ENCODE measurements at places on chromosomes 5 and 9. TPM values are rescaled to one million over a fixed set of nuclear protein-coding genes. Genes with fewer than 3 reads are reported as not detected.
A peak's percentile ranks its signal among the peaks of the same experiment; 100 is the strongest.

The SLC9A3 gene
- polyA plus RNA-seq: 0.36 TPM

The C6 gene
- not detected for polyA plus RNA-seq

The IL5 gene
- not detected for polyA plus RNA-seq

The SLC22A4 gene
- polyA plus RNA-seq: 12.2 TPM

The CORO2A gene
- polyA plus RNA-seq: 1.2 TPM

The CNTFR gene
- not detected for polyA plus RNA-seq

The PLPP7 gene
- 1.8 TPM for polyA plus RNA-seq

The TICAM2 gene
- polyA plus RNA-seq: 14.6 TPM

The RANBP17 gene
- 0.13 TPM for polyA plus RNA-seq

The SLC28A3 gene
- not detected for polyA plus RNA-seq

The SPINK13 gene
- polyA plus RNA-seq: not detected

The PTGES gene
- polyA plus RNA-seq: 0.89 TPM

The HMMR gene
- polyA plus RNA-seq: not detected

The ENTR1 gene
- 3.3 TPM for polyA plus RNA-seq

- no peaks in the 10 kb centered on the region for H3K36me3 ChIP-seq
- H3K4me1 ChIP-seq: no peaks in the 10 kb centered on the region
- H3K27ac ChIP-seq: no peak overlapping the region
- no peaks in the 10 kb centered on the region for H3K27me3 ChIP-seq
- peak; percentile 13 for DNase-seq
Measured at GRCh38 chr9:33619666-33620404, 95.8 kb downstream of the ANKRD18B start.

DNA sequence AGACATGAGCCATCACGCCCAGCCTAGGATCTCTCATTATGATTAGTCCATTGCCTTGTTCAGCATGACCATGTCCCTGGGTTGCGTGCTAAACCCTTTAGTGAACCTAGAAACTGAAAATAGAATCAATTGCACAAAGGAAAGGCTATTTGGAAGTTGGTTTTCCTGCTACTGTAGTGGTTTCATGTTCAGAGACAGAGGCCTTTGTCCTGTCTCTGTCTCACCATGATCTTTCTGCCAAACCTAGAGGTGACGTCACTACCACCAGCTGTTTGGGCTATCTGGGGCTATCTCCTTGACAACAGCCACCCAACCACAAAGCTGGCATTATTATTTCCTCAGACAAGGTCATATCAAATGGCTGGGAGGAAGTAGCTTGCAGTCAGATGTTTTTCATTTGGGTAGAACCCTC, 4.0 kb upstream of the CDK5RAP2 start:
- H3K4me3 ChIP-seq: no peak overlapping the region
- DNase-seq: peak; percentile 76
- H3K27me3 ChIP-seq: no peaks in the 10 kb centered on the region
- H3K36me3 ChIP-seq: no peaks in the 10 kb centered on the region
- peaks cover 24% of the 10 kb centered on the region for H3K4me1 ChIP-seq

- DNase-seq: peak; percentile 9
- H3K36me3 ChIP-seq: no peaks in the 10 kb centered on the region
- no peaks in the 10 kb centered on the region for H3K27me3 ChIP-seq
Measured at GRCh38 chr5:72920690-72921502, 34.9 kb upstream of the FCHO2 start.

GRCh38 chr5:142576303-142576702, 109.6 kb downstream of the FGF1 start:
- H3K4me3 ChIP-seq: no peak overlapping the region
- no peaks in the 10 kb centered on the region for H3K27me3 ChIP-seq
- no peak for DNase-seq
- H3K36me3 ChIP-seq: no peaks in the 10 kb centered on the region
- H3K4me1 ChIP-seq: peaks cover 18% of the 10 kb centered on the region

DNA sequence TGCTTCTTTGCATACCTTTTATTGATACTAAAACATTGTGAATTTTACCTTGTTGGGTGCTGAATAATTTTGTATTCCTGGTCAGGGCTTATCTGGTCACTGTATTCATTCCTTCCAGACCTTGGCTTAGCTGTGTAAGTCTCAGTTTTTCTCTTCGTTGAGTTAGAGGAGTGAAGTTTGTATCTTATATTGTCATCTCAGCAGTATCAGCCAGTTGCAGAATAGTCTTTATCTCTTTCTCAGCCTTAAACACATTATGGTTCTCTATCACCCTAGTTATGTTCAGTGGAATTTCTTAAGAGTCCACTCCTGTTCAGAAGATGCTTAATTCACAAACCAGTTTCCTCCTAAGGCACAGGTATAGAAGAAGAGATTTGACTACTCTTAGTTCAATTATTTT, 25.2 kb downstream of the MTREX start:
- no peaks in the 10 kb centered on the region for H3K4me1 ChIP-seq
- H3K4me3 ChIP-seq: no peak overlapping the region
- no peak for DNase-seq
- peaks cover 79% of the 10 kb centered on the region for H3K36me3 ChIP-seq

DNA sequence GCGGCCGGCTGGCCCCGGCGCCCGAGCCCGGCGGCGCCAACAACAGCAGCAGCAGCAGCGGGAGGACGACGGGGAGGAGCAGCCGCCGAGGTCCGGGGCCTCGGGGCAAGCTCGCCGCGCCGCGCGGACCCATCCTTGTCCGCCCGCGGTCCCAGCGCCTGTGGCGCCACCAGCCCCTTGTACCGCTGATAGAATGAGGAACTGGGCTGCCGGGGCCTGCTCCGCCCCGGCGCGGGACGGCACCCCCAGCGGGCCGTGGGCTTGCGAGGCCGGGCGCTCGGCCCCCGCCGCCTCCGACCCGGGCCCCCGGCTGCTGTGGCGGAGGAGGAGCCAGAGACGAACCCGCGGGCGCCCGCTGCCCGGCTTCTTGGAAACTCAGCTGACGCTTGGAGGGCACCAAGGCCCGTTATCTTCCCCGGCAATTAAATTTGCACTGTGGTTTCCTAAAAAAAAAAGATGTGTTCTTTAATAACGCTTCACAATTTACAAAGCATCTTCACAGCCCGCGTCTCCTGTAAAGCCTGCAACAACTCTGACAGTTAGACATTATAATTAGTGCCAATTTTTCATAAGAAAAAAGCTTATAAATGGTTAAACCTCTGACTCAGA, at the start of gene ARSB:
ARSB (minus strand) TSS at position 195 of the 609 bp plus-strand sequence; CDS start at position 133, 62 bp downstream.
- no peaks in the 10 kb centered on the region for H3K36me3 ChIP-seq
- H3K4me1 ChIP-seq: peaks cover 34% of the 10 kb centered on the region
- H3K27ac ChIP-seq: peak within 1 kb of the TSS; percentile 71
- H3K4me3 ChIP-seq: peak within 1 kb of the TSS; percentile 71
- DNase-seq: peak; percentile 70

GRCh38 chr5:133364936-133365707, 247.2 kb downstream of the FSTL4 start:
- H3K27ac ChIP-seq: no peak overlapping the region
- no peaks in the 10 kb centered on the region for H3K4me1 ChIP-seq
- DNase-seq: no peak

GRCh38 chr5:141765896-141766551, 84.0 kb upstream of the ARAP3 start:
- no peaks in the 10 kb centered on the region for H3K4me1 ChIP-seq
- DNase-seq: no peak
- no peak overlapping the region for H3K27ac ChIP-seq
- H3K27me3 ChIP-seq: no peaks in the 10 kb centered on the region
- H3K36me3 ChIP-seq: no peaks in the 10 kb centered on the region

DNA sequence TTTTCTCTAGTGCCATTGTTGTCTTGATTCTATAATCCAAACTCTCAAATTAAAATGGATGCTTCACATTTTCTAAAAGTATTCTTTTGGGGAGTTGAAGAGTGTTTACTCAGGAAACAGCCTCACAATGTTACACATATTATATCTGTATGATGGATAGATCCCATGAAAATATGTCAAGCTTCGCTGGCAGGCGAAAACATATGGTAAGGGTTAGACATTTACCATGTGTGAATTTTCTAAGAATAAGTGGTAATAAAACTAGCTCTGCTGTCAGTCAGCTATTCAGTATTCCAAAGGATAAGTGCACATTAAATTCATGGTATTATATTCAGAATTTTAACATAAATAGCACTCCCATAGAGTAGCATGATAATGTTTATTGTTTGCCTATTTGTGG, 13.3 kb upstream of the ADCY2 start:
- no peak overlapping the region for H3K4me3 ChIP-seq
- H3K27ac ChIP-seq: no peak overlapping the region
- no peak for DNase-seq
- no peaks in the 10 kb centered on the region for H3K36me3 ChIP-seq

DNA sequence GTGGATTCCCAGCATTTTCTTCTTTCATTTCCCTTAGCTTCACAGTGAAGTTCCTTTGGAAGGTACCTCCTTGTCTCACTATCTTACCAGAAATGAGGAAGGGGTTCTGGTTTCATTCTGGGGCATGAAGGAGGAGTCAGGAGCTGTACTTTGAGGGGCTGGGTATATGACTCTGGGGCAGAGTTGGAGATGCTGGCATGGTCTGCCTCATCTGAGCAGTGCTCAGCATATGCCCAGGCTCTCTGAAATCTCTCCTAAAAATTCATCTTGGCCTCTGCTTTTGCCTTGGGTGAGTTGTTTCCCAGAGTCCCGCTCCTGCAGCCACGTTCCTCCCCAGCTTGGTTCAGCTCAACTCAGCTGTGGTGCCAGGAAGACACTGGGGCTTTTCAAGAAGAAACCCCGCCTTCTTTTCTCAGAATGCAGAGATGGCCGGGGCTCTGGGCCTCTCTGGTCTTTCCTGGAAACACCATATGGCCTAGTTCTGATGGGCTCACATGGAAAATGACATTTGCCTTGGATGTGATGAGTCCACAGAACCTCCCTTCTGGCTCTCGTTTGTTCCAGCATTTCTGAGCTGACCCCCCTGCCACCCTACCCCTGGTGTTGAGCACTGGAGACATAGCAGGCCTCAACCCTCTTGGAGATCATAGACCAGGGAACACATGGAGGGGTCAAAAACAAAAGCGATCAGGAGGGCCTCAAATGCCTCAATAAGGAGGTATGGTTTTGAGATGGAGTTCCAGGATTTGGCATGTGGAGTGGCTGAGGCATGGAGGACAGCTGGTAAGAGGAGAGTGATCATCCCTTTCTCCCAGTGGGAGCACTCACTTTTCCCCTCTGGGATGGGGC, 12.0 kb upstream of the TGFBR1 start:
- no peaks in the 10 kb centered on the region for H3K27me3 ChIP-seq
- H3K4me1 ChIP-seq: no peaks in the 10 kb centered on the region
- DNase-seq: no peak
- no peak overlapping the region for H3K27ac ChIP-seq
- H3K4me3 ChIP-seq: no peak overlapping the region
- no peaks in the 10 kb centered on the region for H3K36me3 ChIP-seq

DNA sequence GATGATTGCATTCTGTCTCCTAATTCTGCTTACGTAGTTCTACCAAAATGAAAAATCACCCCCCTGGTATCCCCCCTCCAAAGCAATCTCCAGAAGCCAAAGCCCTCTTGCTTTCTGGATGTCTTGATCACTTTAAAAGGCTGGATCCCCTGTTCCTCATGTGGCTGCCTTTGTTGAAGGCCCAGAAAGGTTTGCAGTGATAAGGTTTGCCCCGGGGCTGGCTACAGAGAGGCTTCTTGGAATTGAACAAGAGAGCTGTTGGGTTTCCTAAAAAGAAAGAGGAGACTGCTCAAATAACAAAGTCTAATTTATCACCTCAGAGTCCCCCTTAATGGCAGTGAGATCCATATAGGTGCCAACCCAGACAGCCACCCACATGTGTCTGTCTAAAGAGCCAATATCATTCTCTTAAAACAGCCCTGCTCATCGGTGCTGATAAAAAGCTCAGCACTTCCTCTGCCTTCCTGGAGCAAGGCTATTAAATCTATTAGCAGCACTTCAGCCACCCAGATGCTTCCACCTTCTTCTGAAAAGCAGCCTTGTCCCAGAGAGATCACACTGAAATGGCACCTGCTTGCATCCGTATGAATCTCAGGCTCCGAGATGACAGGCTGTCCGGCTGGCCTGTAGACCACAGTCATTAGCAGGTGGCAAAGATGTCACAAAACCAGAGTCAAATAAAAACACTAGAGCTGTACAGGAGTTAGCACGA, 70.9 kb downstream of the TEX10 start:
- no peak for DNase-seq
- peaks cover 5% of the 10 kb centered on the region for H3K36me3 ChIP-seq
- no peaks in the 10 kb centered on the region for H3K4me1 ChIP-seq
- H3K27ac ChIP-seq: no peak overlapping the region
- H3K4me3 ChIP-seq: no peak overlapping the region
- no peaks in the 10 kb centered on the region for H3K27me3 ChIP-seq

- no peaks in the 10 kb centered on the region for H3K36me3 ChIP-seq
- H3K27ac ChIP-seq: no peak overlapping the region
- no peak overlapping the region for H3K4me3 ChIP-seq
- H3K4me1 ChIP-seq: peaks cover 78% of the 10 kb centered on the region
- DNase-seq: no peak
Measured at GRCh38 chr5:143431789-143432188, 28.3 kb upstream of the NR3C1 start.

GRCh38 chr5:100634937-100635534, 99.9 kb downstream of the FAM174A start:
- no peaks in the 10 kb centered on the region for H3K4me1 ChIP-seq
- H3K36me3 ChIP-seq: no peaks in the 10 kb centered on the region
- DNase-seq: no peak
- H3K27ac ChIP-seq: no peak overlapping the region

DNA sequence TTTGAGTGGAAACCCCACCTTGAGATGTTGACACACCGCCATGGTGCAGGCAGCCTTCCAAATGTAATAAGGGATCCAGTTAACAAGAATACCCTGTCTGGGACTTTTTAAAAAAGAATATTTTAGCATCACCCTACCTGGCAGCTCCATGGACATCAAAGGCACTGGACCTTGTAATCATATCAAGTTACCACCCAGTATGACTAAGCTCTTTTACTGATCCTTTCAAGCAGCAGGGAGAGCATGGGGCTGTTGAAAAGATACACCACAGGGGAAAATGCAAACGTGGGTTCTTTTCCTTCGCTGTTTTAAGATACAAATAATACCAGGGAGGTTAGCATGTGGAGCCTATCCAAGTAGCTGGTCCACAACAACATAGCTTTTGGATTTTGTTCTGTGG, 211.2 kb downstream of the SAXO1 start:
- H3K27me3 ChIP-seq: no peaks in the 10 kb centered on the region
- DNase-seq: no peak
- no peak overlapping the region for H3K4me3 ChIP-seq
- no peaks in the 10 kb centered on the region for H3K36me3 ChIP-seq
- H3K27ac ChIP-seq: no peak overlapping the region

All from CD14-positive monocyte (primary cell).